ENCODE measurements at places on chromosomes 6 and 20.

DNA sequence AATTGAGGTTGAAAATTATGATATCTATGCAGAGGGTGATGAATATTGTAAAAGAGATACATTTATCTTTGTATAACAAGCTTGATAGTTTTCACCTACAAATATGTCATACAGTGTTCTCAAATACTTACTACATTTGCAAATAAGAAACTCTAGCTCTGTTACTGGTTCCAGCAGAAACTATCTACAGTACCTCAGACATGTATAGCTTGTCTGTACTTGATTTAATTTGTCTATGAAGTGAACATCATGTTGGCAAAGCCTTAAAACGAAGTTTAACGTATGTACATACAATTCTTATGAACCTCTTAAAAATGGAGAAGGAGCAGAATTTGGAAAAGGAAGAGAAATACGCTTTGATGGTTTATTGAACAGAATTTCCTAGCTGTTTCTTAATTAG, 201.4 kb upstream of the MARCKS start:
- no peak for DNase-seq

DNA sequence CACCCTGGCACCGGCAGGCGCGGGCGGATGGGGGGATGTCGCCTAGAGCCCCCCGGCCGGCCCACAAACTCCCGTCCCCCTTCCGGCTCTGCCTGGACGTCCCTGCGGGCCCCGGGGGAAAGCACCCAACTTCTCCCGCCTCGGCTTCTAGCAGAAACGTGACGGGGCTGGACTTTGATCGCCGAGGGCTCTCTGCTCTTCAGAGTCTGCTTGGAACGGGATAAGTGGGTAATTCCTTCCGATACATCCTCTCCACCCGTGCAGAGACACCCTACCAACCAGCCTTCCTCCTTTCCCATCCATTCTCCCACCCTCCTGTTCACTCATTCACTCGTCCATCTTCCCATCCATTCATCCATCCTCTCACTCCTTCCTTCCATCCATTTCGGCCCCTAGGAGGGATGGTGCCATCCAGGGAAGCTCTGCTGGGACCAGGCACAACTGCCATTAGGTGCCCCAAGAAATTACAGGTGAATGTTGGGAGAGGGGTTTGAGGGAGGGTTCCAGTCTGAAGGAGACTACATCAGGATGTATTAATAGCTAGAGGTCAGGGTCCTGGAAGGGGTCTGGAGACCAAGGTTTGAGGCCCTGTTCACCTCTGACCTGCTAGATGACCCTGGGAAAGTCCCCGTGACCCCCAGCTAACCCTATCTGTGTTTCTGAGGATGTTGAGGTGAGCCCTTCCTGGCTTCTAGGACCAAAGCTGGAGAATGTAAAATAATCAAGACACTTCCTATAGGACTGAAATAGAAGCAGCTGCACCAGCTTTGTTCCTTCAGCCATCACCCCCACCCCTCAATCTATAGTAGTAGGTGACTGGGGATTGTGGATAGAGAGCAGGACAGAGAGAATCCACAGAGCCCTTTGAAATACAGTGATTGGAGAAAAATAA, 538 bp downstream of the TTLL9 start:
- no peak for DNase-seq

DNA sequence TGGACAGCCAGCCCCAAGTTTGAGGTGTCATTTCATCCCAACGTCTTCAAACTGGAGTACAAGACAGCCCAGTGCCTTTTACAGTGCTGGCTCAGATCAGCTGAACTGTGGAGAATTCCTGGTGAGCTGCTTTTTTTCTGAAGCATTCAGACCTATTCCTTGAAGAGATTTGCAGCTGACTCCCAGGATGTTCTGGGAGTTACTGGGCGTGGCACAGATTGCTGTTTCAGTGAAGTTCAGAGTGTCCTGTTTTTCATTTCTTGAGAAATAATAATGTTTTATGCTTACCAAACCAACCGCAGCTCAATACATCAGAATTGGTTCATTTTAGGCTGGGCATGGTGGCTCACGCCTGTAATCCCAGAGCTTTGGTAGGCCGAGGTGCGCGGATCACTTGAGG, 33.4 kb upstream of the SRPK1 start:
- DNase-seq = no peak

- no peak for DNase-seq
Observed at GRCh38 chr6:11710311-11710761, 68.3 kb downstream of the ADTRP start.

GRCh38 chr20:58982406-58983114, 1.5 kb downstream of the NELFCD start:
- no peak for DNase-seq

- DNase-seq = no peak
Observed at GRCh38 chr6:16154904-16155303, 26.0 kb downstream of the MYLIP start.

DNA sequence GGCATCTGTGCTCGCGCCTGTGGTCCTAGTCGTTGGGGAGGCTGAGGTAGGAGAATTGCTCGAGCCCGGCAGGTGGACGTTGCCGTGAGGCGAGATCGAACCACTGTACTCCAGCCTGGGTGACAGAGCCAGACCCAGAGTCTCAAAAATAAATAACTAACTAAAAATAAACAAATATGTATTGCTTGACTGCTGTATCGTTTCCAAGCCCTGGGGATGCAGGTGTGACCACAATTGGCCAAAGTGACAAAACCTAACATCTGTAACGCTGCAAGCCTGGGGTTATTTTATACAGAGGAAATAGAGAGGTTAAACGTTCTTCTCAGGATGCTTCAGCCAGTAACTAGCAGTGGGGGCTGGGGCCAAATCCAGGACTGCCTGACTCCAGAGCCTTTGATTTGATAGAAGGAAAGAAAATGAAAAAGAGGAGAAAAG, 1.9 kb upstream of the SRSF3 start:
- DNase-seq = no peak

DNA sequence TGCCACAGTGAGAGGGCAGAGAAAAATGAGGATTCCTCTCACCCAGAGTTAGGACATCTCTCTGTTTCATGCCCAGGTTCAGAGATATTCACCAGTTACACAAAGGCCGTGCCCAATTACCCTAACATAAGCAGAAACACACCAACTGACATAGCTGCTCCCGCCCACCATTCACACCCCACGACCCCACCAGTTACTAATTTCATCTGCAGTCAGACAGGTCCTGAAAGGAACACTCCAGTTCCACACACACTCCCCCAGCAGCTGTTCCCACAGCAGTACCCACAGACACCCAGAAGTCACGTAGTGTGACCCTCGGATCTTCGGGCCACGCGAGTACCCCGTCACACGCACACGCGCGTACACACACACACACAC, 532 bp downstream of the TMEM74B start:
- no peak for DNase-seq

- no peak for DNase-seq
Observed at GRCh38 chr20:51393571-51393970, 148.9 kb downstream of the NFATC2 start.

DNA sequence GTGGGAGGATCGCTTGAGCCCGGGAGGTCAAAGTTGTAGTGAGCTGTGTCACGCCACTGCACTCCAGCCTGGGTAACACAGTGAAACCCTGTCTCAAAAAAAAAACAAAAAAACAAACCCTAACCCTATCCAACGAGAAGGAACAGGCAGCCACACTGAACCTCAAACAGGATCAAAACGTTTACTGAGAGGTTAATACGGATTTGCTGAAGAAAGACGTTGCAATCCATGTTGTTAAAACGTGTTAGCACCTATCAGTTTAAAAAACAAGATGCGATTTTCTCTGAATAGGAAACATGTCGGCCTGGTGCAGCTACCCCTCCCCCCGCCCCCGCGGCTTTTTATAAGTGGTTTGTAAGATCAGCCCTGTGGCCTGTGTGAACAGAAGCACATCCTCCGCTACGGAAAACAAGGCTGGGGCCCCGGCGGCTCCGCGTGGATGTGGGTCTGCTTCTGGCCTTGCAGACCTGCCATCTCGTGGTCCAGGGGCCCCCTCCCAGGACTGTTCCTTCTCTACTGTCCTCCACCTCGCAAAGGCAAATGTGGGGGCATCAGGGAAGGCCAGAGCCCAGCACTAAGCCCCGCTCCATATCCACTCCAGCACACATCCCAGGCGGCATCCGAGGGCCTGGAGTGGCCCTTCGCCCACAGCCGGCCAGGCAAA, 11.4 kb downstream of the SLC2A4RG start:
- no peak for DNase-seq

- peak; percentile 58 for DNase-seq
Observed at GRCh38 chr6:83193747-83194566, 800 bp downstream of the RWDD2A start.

GRCh38 chr6:25303254-25303653, 24.1 kb downstream of the CARMIL1 start:
- no peak for DNase-seq

GRCh38 chr6:134853111-134854055, 96.5 kb downstream of the ALDH8A1 start:
- DNase-seq = no peak

DNA sequence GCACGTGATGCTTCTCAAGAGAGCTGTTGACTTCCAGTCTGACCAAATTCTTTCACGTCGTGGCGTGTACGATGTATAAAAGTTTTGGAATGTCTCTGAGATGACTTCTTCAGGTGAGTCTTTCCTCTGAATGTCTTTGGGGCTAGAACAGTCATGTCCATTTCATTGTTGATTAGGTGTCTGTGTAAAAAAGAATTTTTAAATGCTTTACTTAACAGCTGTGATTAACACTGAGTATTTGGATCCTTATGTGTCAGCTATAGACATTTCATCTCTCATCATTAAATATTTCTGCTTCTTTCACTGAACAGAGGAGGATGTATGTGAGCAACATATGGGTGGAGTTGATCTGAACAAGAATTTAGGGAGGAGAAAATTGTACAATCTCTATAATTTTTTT, 29.3 kb upstream of the KIF13A start:
- no peak for DNase-seq

- no peak for DNase-seq
Observed at GRCh38 chr6:776528-776931, 83.6 kb upstream of the EXOC2 start.

GRCh38 chr6:120096696-120097260, 747.2 kb upstream of the MAN1A1 start:
- no peak for DNase-seq

- DNase-seq = no peak
Observed at GRCh38 chr20:61631751-61632150, 379.7 kb downstream of the CDH4 start.

Measured in Calu3 (cell line).